Kidney (tissue), 22 donors: ENCODE measurements at places on chromosomes 2 and 18. TPM values are rescaled to one million over a fixed set of nuclear protein-coding genes. Genes with fewer than 3 reads are reported as not detected.

The TSPYL6 gene
- total RNA-seq, result not detected

The PLEK gene
- 17.3 TPM for total RNA-seq

The UGT1A8 gene
- not detected for total RNA-seq

The GLI2 gene
- 3.7 TPM for total RNA-seq

The DLX2 gene
- not detected for total RNA-seq

The SP5 gene
- 0.25 TPM for total RNA-seq
